ENCODE measurements at places on chromosomes 3 and 15. TPM values are rescaled to one million over a fixed set of nuclear protein-coding genes. Genes with fewer than 3 reads are reported as not detected.

The LYZL4 gene
- total RNA-seq, result not detected

The STRIT1 gene
- total RNA-seq, result not detected

The BCL2A1 gene
- total RNA-seq, result 16.9 TPM

The COL6A5 gene
- not detected for total RNA-seq

The ZBTB11 gene
- 27.6 TPM for total RNA-seq

The IQCF5 gene
- total RNA-seq, result not detected
